Epithelial cell of proximal tubule (primary cell): ENCODE measurements at places on chromosomes 11 and 22.

GRCh38 chr11:30314625-30315024 is 8.3 kb upstream of the ARL14EP start:
- no peak for DNase-seq

GRCh38 chr11:69374110-69374945 is 80.4 kb downstream of the MYEOV start:
- no peak for DNase-seq

GRCh38 chr11:6315811-6316425 is 4.4 kb downstream of the CAVIN3 start:
- no peak for DNase-seq

DNA sequence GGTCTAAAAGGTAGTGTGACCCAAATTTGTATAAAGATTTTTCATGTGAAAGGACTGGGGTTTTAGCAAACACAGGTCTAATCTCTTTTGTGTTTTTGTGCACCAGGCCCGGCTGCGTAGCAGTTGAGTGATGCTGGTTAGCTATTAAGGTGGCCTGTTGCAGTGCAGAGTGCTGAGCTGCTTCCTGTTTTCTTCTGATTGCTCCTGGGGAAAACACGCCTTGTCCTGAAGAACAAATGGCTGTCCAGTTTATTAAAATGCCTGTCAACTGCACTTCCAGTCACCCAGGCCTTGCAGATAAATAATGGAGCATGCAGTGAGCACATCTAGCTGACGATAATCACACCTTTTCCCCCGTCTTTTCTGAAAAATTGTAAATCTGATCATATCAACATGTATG is 1.8 kb downstream of the SRSF8 start:
- DNase-seq: peak; percentile 92

- no peak for DNase-seq
Measured at GRCh38 chr11:70024773-70025045, 53.4 kb upstream of the ANO1 start.

GRCh38 chr22:22810471-22810870 is 77.1 kb upstream of the IGLL5 start:
- no peak for DNase-seq

- DNase-seq: peak; percentile 23
Measured at GRCh38 chr11:62394825-62395538, 23.9 kb upstream of the SCGB1A1 start.

GRCh38 chr22:32800158-32800882 is 1.2 kb upstream of the TIMP3 start:
- no peak for DNase-seq

- DNase-seq: no peak
Measured at GRCh38 chr11:101354801-101355200, 225.2 kb upstream of the PGR start.

GRCh38 chr22:39089928-39090327 is 7.1 kb upstream of the APOBEC3H start:
- no peak for DNase-seq

GRCh38 chr11:81380395-81380794 is 1353.3 kb downstream of the FAM181B start:
- DNase-seq: no peak

DNA sequence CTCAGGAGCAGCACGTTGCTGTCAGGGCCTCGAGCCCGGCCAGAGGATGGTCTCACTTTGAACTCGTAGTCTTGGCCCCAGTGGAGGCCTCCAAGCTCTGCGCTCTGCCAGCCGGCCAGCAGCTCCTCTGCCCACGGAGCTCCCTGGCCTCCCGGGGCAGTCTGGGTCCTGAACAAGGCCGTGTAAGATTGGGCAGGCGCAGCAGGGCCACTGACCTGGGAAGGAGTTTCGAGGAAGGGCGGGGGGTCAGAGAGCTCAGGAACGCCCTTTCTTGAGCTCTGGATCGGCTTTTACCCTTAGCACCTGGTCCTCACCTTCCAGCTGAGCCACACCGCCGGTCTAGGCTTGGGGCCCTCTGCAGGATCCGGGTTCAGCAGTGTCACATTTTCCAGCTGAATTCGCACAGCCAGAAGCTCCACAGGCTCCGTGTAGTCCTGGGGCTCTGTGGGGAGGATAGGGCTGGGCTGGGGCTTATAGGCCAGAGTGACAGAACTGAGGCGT is 2.1 kb downstream of the ROBO4 start:
- no peak for DNase-seq
